ENCODE measurements at places on chromosomes 3 and 15. TPM values are rescaled to one million over a fixed set of nuclear protein-coding genes. Genes with fewer than 3 reads are reported as not detected.

CHRNB4 gene
- not detected for total RNA-seq

A4GNT gene
- not detected for total RNA-seq

EPHB3 gene
- 3.0 TPM for total RNA-seq

P2RY12 gene
- total RNA-seq, result not detected

OSBPL10 gene
- total RNA-seq, result 8.1 TPM

KIAA1143 gene
- total RNA-seq, result 25.0 TPM

CHCHD6 gene
- 8.9 TPM for total RNA-seq

MNS1 gene
- total RNA-seq, result 2.9 TPM

CSK gene
- total RNA-seq, result 18.0 TPM

PLCH1 gene
- under 0.01 TPM for total RNA-seq

RETNLB gene
- not detected for total RNA-seq

TRPM1 gene
- not detected for total RNA-seq

DNA sequence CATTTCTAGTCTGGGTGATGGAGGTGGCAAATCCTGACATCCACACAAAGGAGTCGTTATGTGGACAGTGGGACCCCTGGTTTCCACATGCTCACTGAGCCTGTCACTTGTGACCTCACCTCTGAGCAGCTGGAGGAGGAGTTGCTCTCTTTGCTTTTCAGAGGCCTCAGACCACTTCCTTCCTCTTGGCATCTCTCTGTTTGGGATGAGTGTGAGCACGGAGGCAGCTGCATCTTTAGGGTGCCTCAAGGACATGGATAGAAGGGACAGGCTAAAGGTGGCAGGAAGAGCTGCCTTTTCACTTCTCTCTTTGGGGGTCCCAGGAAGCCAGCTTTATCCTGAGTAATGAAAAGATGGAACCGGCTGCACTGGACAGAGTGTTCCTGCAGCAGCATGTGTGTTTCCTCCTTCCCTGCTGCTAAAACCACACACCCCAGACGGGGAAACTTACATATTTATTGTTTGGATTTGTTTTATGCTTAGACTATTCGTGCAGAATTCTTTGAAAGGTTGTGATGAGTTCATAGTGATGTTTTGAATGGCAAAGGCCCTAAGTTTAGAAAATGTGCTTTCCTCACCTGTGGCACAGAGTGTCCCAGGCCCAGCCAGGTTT lies 31.8 kb downstream of the GPR171 start:
- H3K4me1 ChIP-seq, result no peaks in the 10 kb centered on the region
- no peaks in the 10 kb centered on the region for H3K36me3 ChIP-seq
- H3K4me3 ChIP-seq, result no peak overlapping the region

GRCh38 chr3:38717355-38718240 lies 68.1 kb upstream of the SCN5A start:
- no peaks in the 10 kb centered on the region for H3K36me3 ChIP-seq
- no peak overlapping the region for H3K27ac ChIP-seq
- H3K4me1 ChIP-seq, result 0 out of 2 replicates have a peak, but pooled peaks cover 2% of the 10 kb centered on the region

- peak; percentile 33 for DNase-seq
- H3K4me3 ChIP-seq, result no peak within 1 kb of the TSS
- H3K36me3 ChIP-seq, result peaks cover 4% of the 10 kb centered on the region
- no peak within 1 kb of the TSS for H3K27ac ChIP-seq
- peaks cover 22% of the 10 kb centered on the region for H3K4me1 ChIP-seq
- no peaks in the 10 kb centered on the region for H3K27me3 ChIP-seq
Observed at GRCh38 chr15:40769274-40770146, at the start of gene C15orf62. C15orf62 (plus strand) TSS chr15:40769980; CDS start chr15:40770496, 516 bp downstream.

DNA sequence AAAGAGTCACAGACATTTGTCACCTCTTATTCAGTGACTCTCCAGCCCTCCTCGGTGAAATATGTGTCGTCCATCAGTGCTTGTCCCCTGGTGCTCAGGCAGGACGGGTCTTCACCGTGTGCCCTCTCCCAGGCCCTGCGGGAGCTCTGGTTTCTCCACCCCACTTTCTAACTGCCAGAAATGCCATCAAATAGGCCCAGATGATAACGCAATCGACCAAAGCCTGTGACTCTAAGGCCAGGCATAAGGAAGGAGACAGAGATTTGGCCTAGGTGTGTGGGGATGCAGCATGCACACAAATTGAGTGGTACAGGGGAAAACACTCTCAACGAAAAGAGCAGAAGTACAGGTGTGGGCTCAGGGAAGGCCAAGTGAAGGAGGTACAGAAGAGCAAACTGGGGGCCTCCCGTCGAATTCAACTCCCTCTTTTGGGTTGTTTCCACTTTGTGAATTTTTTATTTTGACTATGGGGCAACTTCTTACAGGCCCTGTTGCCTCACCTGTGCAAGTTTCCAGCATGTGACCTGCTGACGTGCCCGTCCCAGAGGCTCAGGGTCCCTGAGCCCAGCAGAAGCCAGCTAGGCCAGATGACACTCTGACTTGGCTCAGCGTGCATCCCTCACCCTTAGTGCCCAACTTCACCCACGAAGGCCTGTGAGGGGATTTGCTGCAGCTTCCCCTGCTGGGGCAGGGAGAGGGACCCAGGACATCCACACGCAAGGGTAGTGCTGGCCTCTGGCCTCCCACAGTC lies 4.7 kb downstream of the NUP210 start:
- H3K4me1 ChIP-seq, result no peaks in the 10 kb centered on the region
- H3K36me3 ChIP-seq, result no peaks in the 10 kb centered on the region
- H3K27me3 ChIP-seq, result peaks cover 25% of the 10 kb centered on the region
- H3K27ac ChIP-seq, result no peak overlapping the region

- no peaks in the 10 kb centered on the region for H3K36me3 ChIP-seq
- DNase-seq, result peak; percentile 48
- H3K27me3 ChIP-seq, result no peaks in the 10 kb centered on the region
- H3K4me3 ChIP-seq, result no peak overlapping the region
- peaks cover 10% of the 10 kb centered on the region for H3K4me1 ChIP-seq
Observed at GRCh38 chr3:43503067-43503728, 118.6 kb downstream of the ANO10 start.

DNA sequence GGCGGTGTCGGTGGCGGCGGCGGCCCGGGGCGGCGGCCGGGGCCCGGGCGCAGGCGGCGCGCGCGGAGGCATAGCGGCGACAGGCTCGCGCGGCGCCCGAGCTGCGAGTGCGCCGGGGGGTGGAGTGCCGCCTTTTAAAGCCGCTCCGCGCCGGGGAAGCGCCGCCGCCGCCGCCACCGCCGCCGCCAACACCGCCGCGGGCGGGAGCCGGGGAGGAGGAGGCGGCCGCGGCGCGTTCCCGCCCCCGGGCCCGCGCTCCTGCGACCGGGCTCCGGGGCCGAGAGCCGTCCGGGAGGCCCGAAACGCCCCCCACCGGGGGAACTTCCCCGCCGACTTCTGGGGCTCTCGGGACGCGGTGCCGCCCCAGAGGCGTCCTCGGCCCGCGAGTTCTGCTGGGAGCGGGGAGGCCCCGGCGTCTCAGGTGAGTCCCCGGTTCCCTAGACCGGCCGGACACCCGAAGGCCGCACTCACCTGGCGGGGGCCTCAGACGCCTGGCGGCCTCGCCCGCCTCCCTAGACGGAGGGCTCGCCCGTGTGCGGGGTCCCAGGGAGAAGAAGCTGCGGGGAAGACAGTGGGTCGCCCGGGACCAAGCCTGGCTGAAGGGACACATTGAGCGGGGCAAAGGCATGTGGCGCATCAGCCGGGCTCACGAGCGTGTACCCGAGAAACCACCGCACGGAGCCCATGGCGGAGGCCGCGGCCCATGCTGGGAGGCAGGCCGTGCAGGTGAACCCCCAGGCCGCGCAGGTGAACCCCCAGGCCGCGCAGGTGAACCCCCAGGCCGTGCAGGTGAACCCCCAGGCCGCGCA lies at the start of gene PCSK6:
Gene PCSK6 (minus strand): TSS at position 109 of the 809 bp plus-strand sequence. CDS start 37 bp downstream, at position 72.
- peaks cover 39% of the 10 kb centered on the region for H3K27me3 ChIP-seq
- no peaks in the 10 kb centered on the region for H3K36me3 ChIP-seq
- H3K4me1 ChIP-seq, result no peaks in the 10 kb centered on the region
- 0 out of 2 replicates have a peak within 1 kb of the TSS, but pooled peaks have one; percentile 32 for H3K4me3 ChIP-seq
- H3K27ac ChIP-seq, result no peak within 1 kb of the TSS
- peak; percentile 49 for DNase-seq

GRCh38 chr3:152400887-152401286 lies 132.2 kb downstream of the MBNL1 start:
- peak overlapping the region; percentile 12 for H3K4me3 ChIP-seq
- peak; percentile 80 for DNase-seq
- peak overlapping the region; percentile 57 for H3K27ac ChIP-seq
- H3K27me3 ChIP-seq, result no peaks in the 10 kb centered on the region
- H3K4me1 ChIP-seq, result peaks cover 76% of the 10 kb centered on the region
- H3K36me3 ChIP-seq, result peaks cover 10% of the 10 kb centered on the region

DNA sequence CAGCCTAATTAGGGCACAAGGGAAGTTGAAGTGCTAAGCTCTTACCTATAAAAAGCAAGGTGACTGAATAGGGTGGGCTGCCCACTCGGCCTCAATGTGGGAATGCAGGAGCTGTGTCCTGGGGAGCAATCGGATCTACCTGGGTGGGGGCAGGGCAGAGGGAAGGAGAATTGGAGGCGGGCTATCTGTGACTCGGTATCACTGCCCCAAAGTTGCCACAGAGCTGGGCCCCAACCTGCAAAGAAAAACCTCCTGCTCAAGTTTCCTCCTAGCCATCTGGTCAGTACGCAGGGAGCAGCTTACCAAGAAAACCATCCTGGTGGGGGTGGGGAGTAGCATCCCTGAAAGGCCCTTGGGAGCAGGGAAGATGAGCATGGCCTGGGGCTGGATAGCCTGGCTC lies 10.7 kb downstream of the CIB2 start:
- H3K4me1 ChIP-seq, result no peaks in the 10 kb centered on the region
- no peak overlapping the region for H3K4me3 ChIP-seq
- no peaks in the 10 kb centered on the region for H3K36me3 ChIP-seq
- no peaks in the 10 kb centered on the region for H3K27me3 ChIP-seq
- DNase-seq, result no peak

- no peaks in the 10 kb centered on the region for H3K27me3 ChIP-seq
- peak; percentile 70 for DNase-seq
- H3K36me3 ChIP-seq, result peaks cover 54% of the 10 kb centered on the region
- H3K4me3 ChIP-seq, result no peak overlapping the region
- peak overlapping the region; percentile 62 for H3K27ac ChIP-seq
- H3K4me1 ChIP-seq, result peaks cover 35% of the 10 kb centered on the region
Observed at GRCh38 chr3:30688776-30689641, 82.6 kb downstream of the TGFBR2 start.

DNA sequence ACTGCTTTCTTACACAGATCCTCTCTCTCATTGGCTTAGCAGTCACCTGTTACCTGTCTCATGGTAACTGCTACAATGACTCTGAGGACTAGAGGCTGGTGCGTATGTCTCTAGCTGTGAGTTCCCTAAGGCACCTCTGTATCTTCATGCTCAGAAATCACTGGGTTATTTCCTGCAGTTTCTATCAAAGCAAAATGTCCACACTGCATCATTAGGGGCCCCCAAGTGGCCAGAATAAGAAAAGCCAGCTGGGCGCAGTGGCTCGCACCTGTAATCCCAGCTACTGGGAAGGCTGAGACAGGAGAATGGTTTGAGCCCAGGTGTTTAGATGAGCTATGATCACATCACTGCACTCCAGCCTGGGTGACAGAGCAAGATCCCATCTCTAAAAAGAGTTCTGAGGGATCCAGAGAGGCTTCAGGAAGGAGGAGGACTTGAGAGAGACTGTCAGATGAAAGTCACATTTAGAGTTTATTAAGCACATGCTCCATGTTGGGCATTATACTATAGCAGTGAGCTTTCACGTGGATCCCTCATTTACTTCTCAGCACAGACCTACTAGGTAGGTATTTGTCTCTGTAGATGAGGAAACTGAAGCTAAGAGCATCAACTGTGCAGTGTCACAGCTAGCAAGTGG lies 2.3 kb upstream of the VPS18 start:
- H3K4me1 ChIP-seq, result 0 out of 2 replicates have a peak, but pooled peaks cover 8% of the 10 kb centered on the region
- peak; percentile 73 for DNase-seq
- no peaks in the 10 kb centered on the region for H3K27me3 ChIP-seq
- H3K27ac ChIP-seq, result no peak overlapping the region
- no peak overlapping the region for H3K4me3 ChIP-seq
- H3K36me3 ChIP-seq, result no peaks in the 10 kb centered on the region

GRCh38 chr15:52408823-52409222 lies 113.2 kb upstream of the MYO5C start:
- no peak for DNase-seq
- H3K4me3 ChIP-seq, result no peak overlapping the region
- no peak overlapping the region for H3K27ac ChIP-seq
- H3K4me1 ChIP-seq, result no peaks in the 10 kb centered on the region
- H3K36me3 ChIP-seq, result no peaks in the 10 kb centered on the region

- H3K36me3 ChIP-seq, result no peaks in the 10 kb centered on the region
- H3K27ac ChIP-seq, result no peak overlapping the region
- no peak for DNase-seq
Observed at GRCh38 chr3:146396792-146397191, 72.6 kb downstream of the PLSCR2 start.

GRCh38 chr3:120093911-120094775 lies at the start of gene GSK3B:
GSK3B (minus strand) TSS chr3:120094447; CDS start chr3:120093434, 1,013 bp downstream.
- H3K4me3 ChIP-seq, result peak within 1 kb of the TSS; percentile 100
- peaks cover 30% of the 10 kb centered on the region for H3K4me1 ChIP-seq
- H3K27me3 ChIP-seq, result no peaks in the 10 kb centered on the region
- H3K27ac ChIP-seq, result peak within 1 kb of the TSS; percentile 98

GRCh38 chr3:101635954-101636798 lies 40.8 kb downstream of the ZBTB11 start:
- H3K4me3 ChIP-seq, result peak overlapping the region; percentile 24
- H3K27me3 ChIP-seq, result no peaks in the 10 kb centered on the region
- no peak overlapping the region for H3K27ac ChIP-seq
- DNase-seq, result peak; percentile 66
- no peaks in the 10 kb centered on the region for H3K36me3 ChIP-seq

- no peak overlapping the region for H3K27ac ChIP-seq
- H3K36me3 ChIP-seq, result no peaks in the 10 kb centered on the region
- DNase-seq, result no peak
- no peaks in the 10 kb centered on the region for H3K27me3 ChIP-seq
Observed at GRCh38 chr3:12302564-12302963, 13.7 kb downstream of the PPARG start.

GRCh38 chr3:119702530-119703527 lies at the start of gene CFAP91:
CFAP91 (plus strand) TSS chr3:119703022; CDS start chr3:119703099, 77 bp downstream.
- H3K4me3 ChIP-seq, result peak within 1 kb of the TSS; percentile 73
- no peak within 1 kb of the TSS for H3K27ac ChIP-seq
- H3K4me1 ChIP-seq, result no peaks in the 10 kb centered on the region
- peak; percentile 96 for DNase-seq
- no peaks in the 10 kb centered on the region for H3K36me3 ChIP-seq
- 0 out of 2 replicates have a peak, but pooled peaks cover 3% of the 10 kb centered on the region for H3K27me3 ChIP-seq

DNA sequence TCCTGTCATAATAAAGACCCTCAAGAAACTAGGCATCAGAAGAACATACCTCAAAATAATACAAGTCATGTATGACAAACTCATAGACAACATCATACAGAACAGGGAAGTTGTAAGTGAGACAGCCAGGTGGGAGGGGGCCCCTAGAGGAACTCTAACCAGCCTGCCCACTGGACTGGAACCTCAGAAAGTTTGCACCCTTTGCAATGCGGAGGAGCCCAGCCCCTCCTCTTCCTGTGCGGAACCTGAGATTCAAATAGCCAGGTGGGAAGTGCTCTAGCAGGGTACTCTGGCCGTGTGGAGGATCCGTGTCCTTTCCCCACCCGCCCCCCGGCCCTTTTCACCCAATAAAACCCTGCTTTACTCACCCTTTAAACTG lies 387.0 kb upstream of the CBLB start:
- no peak for DNase-seq
- H3K27ac ChIP-seq, result no peak overlapping the region
- no peak overlapping the region for H3K4me3 ChIP-seq
- no peaks in the 10 kb centered on the region for H3K4me1 ChIP-seq

Data from GM23248 (cell line).